Stimulated activated effector memory CD8-positive, alpha-beta T cell treated with anti-CD3 and anti-CD28 coated beads, Interleukin-12 subunit alpha, Interleukin-12 subunit beta, amount 100 ng/mL, for 72 hours (primary cell): ENCODE measurements at places on chromosomes 6 and 20.
A peak's percentile ranks its signal among the peaks of the same experiment; 100 is the strongest.

- DNase-seq = no peak
Observed at GRCh38 chr6:114228675-114229074, 114.1 kb downstream of the HS3ST5 start.

GRCh38 chr6:42220807-42221206, 3.1 kb upstream of the MRPS10 start:
- DNase-seq = no peak

DNA sequence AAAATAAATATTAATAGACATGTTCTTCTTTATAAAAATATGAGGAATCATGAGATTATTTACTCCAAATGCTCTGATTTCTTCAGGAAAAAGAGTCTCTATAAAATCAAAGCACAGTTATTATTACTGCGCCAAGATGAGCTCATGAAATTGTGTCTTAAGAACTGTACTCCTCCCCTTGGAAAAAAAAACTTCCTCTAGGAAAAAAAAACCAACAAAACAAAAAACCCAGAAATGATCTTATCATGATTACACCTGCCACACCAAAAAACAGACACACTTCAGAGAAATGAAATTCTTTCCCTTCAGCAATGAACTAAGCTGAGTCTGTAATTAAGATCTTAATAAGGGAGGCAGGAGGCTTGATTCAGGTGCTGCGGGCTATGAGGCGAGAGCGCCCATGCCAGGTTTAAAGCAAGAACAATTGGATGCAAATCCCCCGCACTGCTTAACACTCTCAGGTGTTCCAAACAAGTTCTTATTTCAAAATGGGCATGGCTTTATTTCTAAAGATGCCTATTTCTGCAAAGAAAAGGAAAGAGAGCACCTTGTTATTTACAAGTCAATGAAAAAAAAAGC, 9.1 kb downstream of the NEDD9 start:
- DNase-seq = no peak

- no peak for DNase-seq
Observed at GRCh38 chr6:38651121-38651784, 11.5 kb upstream of the BTBD9 start.

- peak; percentile 53 for DNase-seq
Observed at GRCh38 chr20:21559305-21559704, 45.4 kb upstream of the NKX2-2 start.

DNA sequence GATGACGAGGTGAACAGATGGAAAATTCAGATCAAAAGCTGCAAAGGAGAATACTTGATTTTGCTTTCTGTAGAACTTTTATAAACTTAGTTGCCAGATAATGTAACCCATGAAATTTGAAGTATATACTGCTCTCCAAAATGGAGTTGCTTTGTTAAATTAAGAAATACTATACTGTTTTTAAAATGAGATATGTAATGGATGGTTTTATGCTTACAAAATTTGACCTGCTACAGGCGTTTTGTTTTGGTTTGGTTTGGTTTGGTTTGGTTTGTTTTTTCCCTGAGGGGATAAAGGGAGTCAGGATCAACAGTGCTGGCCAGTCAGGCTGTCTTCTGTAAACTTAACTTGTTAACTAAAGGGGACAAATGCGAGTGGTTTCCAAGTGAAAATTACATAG, 55.6 kb upstream of the KIF25 start:
- DNase-seq = no peak

- no peak for DNase-seq
Observed at GRCh38 chr6:56746767-56747504, 104.2 kb upstream of the DST start.

GRCh38 chr6:126873791-126874190, 244.7 kb upstream of the RSPO3 start:
- no peak for DNase-seq
